NCI-H1105 (cell line): ENCODE measurements at places on chromosomes 4 and X.

- no peak for DNase-seq
Measured at GRCh38 chr4:54784161-54784671, 126.5 kb downstream of the KIT start.

DNA sequence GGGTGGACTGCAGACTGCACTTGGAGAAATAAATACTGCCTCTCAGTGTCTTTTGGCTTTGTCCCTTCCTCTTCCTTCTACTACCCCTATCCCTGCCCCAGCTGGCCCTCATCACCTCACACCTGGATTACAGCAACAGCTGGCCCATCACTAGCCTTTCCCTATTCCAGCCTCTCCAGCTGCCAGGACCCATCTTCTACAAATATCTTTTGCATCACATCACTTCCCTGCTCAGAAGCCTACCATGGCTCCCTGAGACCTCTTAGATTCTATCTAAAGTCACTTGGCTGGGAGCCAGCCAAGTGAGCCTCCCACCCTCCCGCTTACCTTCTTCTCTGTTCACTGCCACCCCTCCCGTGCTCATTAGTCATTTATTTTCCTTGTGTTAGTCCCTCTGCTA lies 66.8 kb downstream of the TSC22D3 start:
- DNase-seq: no peak

- DNase-seq: no peak
Measured at GRCh38 chr4:81503586-81503985, 31.9 kb upstream of the RASGEF1B start.

DNA sequence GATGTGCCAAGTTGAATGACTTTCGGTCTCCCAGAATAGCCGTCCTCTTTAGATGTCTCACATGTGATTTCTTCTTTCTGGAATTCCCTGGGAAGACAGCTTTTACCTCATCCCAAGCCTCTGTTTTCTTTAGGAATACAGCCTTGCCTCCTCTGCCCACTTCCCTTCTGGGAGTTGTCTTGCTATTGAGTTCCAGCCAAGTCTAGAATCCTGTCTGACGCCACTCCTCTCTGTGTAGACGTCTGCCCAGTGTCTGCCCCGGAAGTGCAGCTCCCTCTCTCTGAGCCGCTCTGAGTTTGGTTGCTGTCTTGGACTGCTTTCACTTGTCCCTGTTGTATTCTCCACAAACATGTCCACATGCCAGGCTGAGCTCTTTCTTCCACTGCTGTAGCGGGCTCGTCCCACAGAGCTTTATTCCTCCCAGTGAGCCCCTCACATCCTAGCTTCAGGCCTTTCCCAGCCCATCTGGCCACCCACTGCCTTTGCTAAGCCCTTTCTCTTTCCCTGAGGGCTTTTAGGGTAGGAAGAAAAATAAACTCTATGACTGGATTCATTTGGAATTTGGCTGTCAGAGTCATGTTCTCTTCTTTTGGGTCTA lies 9.0 kb upstream of the IGFBP7 start:
- no peak for DNase-seq

DNA sequence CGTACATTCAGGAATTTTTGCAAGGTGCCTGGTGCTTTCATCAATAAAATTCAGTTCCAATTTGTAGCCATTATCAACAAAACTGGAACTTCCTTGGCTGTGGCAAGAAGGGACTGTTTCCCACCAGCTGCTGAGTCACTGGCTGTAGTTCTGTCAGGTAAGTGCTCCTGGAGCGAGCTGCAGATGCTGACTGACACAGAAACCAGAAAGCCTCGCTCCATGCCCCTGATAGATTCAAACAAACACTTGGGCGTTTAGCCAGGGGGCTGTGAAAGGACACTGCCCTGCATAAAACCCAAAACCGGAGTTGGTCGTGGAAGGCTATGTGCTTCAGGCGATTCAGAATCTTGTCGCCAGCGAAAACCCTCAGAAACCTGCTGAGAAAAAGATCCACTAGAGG lies 188.4 kb upstream of the FAM9B start:
- DNase-seq: no peak

DNA sequence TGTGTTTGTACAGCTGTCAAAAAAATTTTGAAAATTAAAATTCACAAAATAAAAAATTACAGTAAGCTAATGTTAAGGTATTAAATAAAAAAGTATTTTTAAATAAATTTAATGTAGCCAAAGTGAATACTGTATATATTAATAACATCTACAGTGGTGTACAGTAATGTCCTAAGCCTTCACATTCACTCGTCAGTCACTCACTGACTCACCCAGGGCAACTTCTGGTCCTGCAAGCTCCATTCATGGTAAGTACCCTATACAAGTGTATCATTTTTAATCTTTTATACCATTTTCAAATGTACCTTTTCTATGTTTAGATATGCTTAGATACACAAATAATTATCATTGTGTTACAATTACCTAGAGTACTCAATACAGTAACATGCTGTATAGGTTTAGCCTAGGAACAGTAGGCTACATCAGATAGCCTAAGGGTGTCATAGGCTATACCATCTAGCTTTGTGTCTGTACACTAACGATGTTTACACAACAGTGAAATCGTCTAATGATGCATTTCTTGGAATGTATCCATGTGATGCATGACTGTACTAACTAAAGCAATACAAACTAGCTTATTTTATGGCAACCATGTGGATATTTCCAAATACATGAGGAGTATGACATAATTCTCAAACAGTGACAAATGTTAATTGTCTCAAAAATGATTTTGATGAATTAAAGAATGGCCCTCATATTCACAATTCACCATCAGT lies 13.7 kb downstream of the DDX60 start:
- DNase-seq: peak; percentile 2

DNA sequence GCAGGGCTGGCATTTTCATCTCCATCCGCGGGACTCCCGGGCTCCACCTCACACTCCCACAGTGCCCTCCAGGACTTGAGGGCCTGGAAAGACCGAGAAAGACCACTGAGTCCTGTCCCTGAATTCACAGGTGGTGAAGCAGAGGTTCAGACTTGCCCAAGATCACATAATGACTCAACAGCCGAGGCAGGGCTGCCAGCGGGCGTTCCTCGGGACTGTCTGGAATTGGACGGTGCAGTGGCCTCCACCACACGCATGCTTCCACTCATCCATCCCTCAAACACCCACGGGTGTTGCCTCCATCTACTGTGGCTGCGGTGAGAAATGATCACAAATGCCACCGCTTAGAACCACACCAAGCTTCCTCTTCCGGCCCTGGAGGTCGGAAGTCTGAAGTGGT lies 6.9 kb upstream of the ADRA2C start:
- no peak for DNase-seq

DNA sequence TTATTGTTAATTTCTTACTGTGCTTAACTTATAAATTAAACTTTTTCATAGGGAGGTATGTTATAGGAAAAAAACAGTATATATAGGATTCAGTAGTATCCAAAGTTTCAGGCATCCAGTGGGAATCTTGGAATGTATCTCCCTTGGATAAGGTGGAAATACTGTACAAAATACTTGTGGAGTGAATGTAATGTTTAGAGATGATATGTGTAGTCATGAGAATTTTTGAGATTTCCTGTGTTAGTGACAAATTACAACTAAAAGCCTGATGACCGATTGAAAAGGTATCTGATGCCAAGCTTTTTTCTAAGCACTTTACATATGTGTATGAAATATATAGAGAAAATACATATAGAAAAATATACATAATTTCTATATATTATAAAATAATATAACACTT lies 69.2 kb downstream of the STK32B start:
- no peak for DNase-seq

DNA sequence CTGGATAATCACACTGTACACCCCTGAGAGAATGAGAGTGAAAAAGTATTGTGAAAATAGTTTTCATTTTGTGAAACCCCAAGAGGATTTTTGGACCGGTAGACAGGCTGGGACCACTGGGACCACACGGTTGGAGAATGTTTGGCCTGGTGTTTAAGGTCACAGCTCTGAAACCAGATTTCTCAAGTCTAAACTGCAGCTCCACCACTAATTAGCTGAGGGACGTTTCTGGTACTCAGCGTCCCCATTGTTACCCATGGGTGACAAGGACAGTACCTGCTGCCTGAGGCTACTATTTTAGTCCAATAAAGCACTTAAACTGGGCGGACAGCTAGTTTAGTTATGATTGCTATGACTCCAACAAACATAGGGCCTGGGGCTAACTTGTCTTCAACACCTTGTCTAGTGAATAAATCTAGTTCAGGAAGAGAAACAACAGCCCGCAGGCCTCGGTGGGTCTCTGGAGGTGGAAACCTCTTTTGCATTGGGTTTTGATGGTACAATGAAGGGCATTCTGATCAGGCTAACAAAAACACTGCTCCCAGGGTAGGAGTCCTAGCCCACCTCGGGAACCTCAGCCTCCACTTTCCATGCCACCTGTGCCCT lies 509 bp upstream of the USP11 start:
- no peak for DNase-seq

DNA sequence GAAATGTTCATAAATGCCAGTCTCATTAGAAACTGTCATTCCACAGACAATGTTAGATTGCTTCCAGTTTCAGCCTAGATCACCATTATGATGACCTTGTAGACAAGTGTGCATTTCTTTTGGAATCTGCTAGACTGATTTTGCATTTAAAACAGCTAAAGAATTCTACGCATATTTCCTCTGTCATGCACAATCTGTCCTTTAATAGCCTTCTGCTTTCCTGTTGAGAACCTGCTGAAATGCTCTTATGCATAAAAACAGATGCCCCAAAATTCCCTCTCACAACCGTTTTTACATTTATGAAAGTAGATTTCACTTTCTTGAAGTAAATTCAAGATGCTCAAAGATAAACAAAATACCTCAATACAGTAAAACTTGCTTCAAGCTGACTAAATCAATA lies 673.3 kb downstream of the GALNTL6 start:
- DNase-seq: no peak

GRCh38 chr4:95540227-95540626 lies 8.5 kb downstream of the UNC5C start:
- no peak for DNase-seq

DNA sequence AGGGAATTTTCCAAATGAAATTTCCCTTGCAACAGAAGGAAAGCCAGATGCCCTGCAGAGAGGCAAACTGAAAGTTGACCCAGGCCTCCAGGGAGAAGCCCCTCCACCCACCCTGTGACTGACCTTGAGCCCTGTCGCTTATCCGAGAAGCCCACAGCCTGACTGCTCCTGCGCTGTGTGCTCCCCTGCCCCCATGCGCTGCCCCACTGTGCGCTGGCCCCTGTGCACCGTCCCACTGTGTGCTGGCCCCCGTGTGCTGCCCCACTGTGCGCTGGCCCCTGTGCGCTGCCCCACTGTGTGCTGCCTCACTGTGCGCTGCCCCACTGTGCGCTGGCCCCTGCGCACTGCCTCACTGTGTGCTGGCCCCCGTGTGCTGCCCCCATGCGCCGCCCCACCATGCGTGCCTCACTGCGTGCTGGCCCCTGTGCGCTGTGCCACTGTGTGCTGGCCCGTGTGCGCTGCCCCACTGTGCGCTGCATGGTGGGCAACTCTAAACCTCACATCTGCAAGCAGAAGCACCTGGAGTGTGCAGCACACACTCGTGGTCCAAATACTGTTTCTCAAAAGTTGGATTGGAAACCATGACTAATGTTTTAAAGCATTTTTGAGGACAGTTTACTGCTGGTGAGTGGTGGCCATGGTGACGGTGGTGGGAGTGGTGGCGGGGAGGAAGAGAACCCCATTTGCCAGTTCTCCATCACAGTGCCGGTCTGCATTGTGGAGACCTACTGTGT lies 8.3 kb upstream of the GRPEL1 start:
- no peak for DNase-seq

DNA sequence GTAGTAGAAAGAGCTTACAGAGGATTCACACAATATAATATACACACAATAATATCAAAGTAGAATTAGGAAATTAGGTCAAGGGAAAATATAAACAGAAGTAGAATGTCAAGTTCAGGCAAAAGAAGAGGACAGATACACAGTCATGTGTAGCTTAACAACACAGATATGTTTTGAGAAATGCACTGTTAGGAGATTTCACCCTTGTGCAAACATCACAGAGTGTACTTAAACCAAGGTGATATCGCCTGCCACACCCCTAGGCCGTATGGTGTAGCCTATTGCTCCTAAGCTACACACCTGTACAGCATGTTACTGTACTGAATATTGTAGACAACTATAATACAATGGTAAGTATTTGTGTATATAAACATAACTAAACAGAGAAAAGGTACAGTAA lies 110.0 kb upstream of the EDNRA start:
- DNase-seq: no peak

DNA sequence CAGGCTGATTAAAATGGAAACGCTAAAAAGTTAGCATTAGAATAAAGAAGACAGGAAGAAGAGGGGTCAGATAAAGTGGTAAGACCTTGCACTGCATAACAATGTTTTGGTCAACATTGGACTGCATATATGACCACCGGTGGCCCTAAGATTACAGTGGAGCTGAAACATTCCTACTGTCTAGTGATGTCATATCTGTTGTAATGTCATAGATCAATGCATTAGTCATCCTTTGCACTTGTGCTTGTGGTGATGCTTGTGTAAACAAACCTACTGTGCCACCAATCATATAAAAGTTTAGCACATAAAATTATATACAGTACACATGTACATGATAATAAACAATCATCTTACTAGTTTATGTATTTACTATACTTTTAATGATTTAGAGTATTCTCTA lies 73.0 kb downstream of the TMEM165 start:
- no peak for DNase-seq

- DNase-seq: no peak
Measured at GRCh38 chrX:19627081-19627480, 111.8 kb upstream of the MAP3K15 start.

DNA sequence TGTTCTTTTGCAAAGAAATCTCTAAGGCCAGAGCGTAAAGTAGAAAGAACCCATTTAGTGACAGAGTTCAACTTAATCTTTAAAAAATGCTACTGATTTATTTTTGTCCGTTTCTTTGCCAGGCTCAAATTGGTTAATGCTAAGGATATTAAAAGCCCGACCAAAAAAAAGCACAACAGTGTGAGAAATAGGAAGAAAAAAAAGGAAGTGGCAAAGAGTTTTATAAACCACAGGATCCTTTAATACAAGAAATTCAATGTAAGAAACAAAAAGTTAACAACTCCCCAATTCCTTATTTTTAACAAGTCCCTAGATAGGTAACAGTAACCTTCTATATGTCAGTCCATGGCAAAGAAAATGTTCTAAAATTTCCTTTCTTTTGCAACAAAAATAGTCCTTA lies 480.4 kb downstream of the ACTRT1 start:
- no peak for DNase-seq

GRCh38 chr4:10806953-10807645 lies 122.5 kb upstream of the CLNK start:
- DNase-seq: no peak
